Caco-2 (cell line): ENCODE measurements at places on chromosomes 1 and 21. TPM values are rescaled to one million over a fixed set of nuclear protein-coding genes. Genes with fewer than 3 reads are reported as not detected.

- H3K4me1 ChIP-seq = peaks cover 10% of the 10 kb centered on the region; the same call in 1 of the 2 replicates
- H3K4me3 ChIP-seq = no peak overlapping the region
- H3K27me3 ChIP-seq = no peaks in the 10 kb centered on the region
- H3K36me3 ChIP-seq = no peaks in the 10 kb centered on the region; the same call in 1 of the 2 replicates
These were observed 13.7 kb upstream of the GUCA2A start for GRCh38 chr1:42178249-42178648.

Gene DIO1
- 6.8 and 7.1 TPM in 2 replicates for total RNA-seq

DNA sequence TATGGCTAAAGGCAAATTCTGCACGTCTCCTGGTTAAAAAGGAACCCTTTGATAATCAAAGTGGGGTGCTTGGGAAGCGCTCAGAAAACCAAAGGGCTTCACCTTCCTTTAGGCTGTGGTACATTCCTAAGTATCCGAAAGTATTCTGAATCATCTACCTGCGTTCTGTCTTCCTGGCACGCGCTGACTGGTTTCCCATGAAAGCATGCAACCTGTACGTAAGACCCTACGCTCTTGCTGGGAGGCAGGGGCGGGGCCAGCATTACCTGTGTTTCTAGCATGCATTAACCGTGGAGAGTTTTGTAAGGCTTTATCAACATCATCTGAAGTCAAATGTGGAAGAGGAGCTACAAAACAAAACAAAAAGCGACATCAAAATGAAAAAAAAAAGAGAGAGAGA, 96.0 kb downstream of the ERG start:
- no peaks in the 10 kb centered on the region for H3K4me1 ChIP-seq
- no peaks in the 10 kb centered on the region for H3K36me3 ChIP-seq
- H3K4me3 ChIP-seq = no peak overlapping the region
- H3K27ac ChIP-seq = no peak overlapping the region

Gene NCAM2
- not detected in 2 replicates for total RNA-seq

DNA sequence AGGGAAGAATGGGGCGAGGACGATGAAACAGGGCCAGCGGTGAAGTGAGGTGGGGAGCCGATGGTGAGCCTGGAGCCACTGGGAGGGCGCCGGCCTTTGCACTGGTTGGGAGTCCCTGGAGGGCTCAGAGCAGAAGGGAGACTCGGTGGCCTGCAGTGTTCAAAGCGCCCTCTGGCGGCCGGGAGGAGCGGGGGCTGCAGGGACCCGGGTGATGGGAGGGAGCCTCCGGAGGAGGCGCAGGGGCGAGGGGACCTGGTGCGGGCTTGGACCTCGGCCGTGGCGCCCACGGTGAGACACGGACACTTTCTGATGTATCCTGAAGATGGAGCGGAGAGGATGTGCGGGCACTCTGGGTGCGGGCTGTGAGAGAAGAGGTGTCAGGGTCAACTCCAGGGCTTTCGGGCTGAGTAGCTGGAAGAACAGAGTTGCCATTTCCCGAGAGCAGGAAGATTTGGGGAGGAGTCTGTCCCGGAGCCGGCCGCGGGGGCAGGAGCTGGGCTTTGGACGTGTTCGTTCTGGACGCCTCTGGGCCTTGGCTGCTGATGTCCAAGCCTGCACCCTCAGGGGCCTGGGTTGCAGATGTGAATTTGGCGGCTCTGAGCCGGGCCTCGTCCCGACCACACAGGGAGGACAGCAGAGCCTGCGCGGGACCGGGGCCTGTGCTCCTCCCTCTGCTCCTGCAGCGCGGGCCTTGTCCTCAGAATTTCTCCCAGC, 29.7 kb downstream of the HEYL start:
- no peaks in the 10 kb centered on the region for H3K36me3 ChIP-seq
- no peaks in the 10 kb centered on the region for H3K4me1 ChIP-seq
- H3K27ac ChIP-seq = no peak overlapping the region
- no peaks in the 10 kb centered on the region for H3K27me3 ChIP-seq

Gene LGR6
- total RNA-seq = 0.36 TPM in 1 of 2 replicates, not detected in the other

GRCh38 chr1:150397392-150398032, 33.6 kb downstream of the RPRD2 start:
- H3K36me3 ChIP-seq = no peaks in the 10 kb centered on the region
- H3K4me3 ChIP-seq = no peak overlapping the region
- H3K27ac ChIP-seq = no peak overlapping the region
- H3K27me3 ChIP-seq = no peaks in the 10 kb centered on the region
- no peaks in the 10 kb centered on the region for H3K4me1 ChIP-seq

DNA sequence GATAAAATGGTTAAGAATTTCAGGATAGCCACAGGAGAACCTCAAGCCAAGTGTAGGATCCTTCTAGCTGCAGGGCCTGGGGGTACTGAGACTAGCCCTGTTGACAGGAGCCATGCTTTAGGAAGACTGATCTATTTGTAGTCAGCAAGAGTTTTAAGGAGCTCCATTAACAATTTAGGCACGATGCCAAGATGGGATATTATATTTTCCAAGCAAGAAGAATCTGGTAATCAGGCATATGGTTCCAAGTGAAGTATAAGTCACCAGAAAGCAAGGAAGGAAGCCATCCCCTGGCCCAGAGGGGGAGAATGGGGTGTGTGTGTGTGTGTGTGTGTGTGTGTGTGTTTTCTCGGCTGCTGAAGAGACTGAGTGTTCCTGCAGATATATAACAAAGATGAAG, 7.0 kb downstream of the IFNAR2 start:
- H3K4me3 ChIP-seq = no peak overlapping the region
- H3K4me1 ChIP-seq = peaks cover 18% of the 10 kb centered on the region
- DNase-seq = no peak
- no peaks in the 10 kb centered on the region for H3K27me3 ChIP-seq
- peak overlapping the region; percentile 28 for H3K27ac ChIP-seq
- H3K36me3 ChIP-seq = no peaks in the 10 kb centered on the region

Gene C1orf21
- total RNA-seq = 0.82 and 1.3 TPM in 2 replicates
